ENCODE measurements at places on chromosomes 7 and 10.

GRCh38 chr10:3203016-3203811 lies 30.6 kb upstream of the PITRM1 start:
- DNase-seq, result no peak

- no peak for DNase-seq
These were observed 232.7 kb downstream of the PHF14 start for GRCh38 chr7:11206177-11206899.

- no peak for DNase-seq
These were observed 56.4 kb downstream of the CYCS start for GRCh38 chr7:25068502-25069213.

DNA sequence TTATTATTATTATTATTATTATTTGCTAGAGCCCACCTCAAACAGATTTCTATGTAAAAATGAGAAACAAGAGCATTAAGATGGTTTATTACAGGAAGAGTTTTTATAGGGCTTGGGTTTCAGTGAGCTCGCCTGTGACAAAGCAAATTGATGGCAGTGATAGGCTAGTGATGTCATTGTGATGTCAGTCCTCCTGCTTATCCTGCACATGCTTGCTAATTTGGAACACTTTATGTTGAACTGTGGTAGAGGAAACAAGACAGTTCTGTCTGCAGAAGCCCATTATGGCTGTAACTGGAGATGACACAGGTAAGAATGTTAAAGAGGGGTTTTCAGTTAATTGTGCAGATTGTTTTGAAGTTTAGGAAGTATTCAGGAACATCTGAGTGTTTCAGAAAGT lies 68.3 kb downstream of the CREM start:
- DNase-seq, result no peak

GRCh38 chr10:3963191-3963673 lies 178.2 kb upstream of the KLF6 start:
- DNase-seq, result no peak

- no peak for DNase-seq
These were observed 132.0 kb upstream of the NPY start for GRCh38 chr7:24151944-24152343.

DNA sequence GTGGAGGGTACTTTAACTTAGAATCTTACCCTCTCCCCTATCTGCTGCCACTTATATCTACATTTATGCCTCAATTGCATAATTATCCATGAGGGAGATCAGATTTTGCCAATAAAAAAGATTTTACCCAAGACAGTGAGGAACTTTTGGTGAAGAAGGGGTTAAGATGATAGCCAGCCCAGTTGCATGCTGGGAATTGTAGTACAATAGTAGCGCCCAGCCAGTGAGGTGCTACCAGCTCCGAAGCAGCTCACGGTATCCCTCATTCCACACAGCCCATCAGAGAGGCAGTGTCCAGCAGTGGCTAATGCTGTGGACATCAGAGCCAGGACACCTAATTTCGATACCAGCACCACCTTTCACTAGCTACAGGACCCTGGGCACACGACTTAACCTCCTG lies 5.9 kb upstream of the LGI1 start:
- no peak for DNase-seq

- DNase-seq, result no peak
These were observed 63.7 kb downstream of the TRUB1 start for GRCh38 chr10:115001506-115002381.

- DNase-seq, result no peak
These were observed 24.5 kb downstream of the RPA3 start for GRCh38 chr7:7693881-7694280.

DNA sequence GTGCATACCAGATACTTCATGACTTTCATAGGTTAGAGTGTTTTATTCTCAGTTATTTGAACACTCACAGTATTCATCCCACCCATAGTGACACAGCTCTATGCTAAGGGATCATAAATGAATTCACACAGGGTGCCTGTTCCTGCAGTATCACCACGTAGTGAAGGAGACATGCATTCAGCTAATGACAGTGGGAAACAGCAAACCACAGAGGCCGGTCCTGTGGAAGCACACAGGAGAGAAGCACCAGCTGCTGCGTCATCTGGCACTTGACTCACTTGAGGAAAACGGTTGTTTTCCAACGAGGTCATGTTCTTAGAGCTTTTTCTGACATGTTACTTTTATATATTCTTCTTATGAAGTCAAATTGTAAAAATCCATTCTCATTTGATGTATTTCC lies 73.0 kb downstream of the UBE3C start:
- no peak for DNase-seq

DNA sequence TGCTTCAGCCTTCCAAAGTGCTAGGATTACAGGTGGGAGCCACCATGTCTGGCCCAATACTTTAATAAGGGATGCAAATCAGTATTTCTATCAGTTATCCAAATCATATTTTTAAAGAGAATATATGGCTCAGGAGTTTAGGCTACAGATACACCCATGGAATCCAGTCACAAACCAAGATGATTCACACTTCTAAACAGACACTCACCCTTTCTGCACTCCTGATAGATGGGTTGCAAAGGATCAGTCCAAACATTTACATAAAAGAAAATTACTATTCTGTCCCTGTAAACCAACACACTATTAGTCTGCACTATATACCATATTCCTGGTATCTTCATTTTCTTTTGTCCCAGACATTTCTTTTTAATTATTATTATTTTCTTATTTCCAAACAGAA lies 2.2 kb downstream of the MORN4 start:
- DNase-seq, result no peak

DNA sequence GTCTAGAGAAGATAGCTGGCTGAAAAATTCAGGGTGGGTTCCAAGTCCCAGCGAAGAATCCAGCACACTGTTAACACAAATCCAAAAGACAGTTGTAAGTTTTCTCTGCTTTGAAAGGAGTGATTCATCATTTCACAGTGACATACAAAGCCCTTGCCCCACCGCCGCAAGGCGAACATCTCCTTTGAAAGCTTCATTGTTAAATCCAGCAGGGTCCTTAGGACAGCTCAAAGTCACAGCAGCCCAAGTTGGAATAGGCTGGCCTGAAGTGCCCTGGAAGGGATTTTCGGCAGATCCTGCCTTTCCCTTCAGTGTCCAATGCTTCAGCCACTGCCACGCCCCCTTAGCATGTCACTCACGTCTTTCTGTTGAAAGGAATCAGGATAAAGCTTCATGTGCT lies 526.1 kb downstream of the CALN1 start:
- DNase-seq, result no peak

- no peak for DNase-seq
These were observed 156.9 kb upstream of the PCBD1 start for GRCh38 chr10:71045204-71045809.

GRCh38 chr7:48046458-48046857 lies 11.1 kb downstream of the C7orf57 start:
- DNase-seq, result no peak

GRCh38 chr10:104406715-104407650 lies 53.4 kb downstream of the CFAP58 start:
- DNase-seq, result no peak

- DNase-seq, result no peak
These were observed 33.8 kb downstream of the MKI67 start for GRCh38 chr10:128092454-128092853.

- DNase-seq, result no peak
These were observed 64.7 kb downstream of the ZMIZ1 start for GRCh38 chr10:79133416-79133815.

- DNase-seq, result no peak
These were observed 129.0 kb downstream of the HIBADH start for GRCh38 chr7:27533652-27534081.

DNA sequence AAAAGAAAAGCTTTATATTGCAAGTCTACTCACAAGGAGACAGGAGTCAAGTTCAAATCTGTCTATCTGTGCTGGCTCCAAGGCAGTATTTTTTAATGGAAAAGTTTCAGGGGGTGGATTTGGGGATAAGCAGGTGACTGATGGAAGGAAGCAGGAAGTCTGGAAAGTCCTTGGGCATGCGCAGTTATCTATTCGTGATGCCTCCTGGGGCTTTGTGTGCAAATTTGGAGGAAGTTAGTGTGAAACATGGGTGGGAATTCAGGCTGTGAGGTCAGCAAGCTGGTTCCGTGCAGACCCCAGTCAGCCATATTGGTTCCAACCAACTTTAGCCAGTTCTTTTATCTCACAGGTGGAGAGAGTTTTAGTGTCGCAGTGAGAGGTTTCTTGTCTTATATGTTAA lies 140.0 kb downstream of the FRMD4A start:
- DNase-seq, result no peak

DNA sequence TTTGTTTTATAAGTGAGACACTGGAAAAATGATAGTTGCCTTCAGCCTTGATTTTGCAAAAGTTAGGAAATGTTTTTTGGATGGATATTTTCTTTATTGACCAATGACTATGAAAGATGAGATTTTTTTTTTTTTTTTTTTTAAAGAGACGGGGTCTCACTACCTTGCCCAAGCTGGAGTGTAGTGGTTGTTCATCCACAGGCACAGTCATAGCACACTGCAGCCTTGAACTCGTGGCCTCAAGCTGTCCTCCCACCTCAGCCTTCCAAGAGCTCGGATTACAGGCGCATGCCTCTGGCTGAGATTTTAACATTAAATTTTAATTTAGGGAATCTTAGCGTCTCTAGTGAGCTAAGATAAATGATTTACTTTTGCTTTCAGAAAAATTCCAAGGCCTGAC lies 66.2 kb downstream of the LOXL4 start:
- DNase-seq, result no peak

DNA sequence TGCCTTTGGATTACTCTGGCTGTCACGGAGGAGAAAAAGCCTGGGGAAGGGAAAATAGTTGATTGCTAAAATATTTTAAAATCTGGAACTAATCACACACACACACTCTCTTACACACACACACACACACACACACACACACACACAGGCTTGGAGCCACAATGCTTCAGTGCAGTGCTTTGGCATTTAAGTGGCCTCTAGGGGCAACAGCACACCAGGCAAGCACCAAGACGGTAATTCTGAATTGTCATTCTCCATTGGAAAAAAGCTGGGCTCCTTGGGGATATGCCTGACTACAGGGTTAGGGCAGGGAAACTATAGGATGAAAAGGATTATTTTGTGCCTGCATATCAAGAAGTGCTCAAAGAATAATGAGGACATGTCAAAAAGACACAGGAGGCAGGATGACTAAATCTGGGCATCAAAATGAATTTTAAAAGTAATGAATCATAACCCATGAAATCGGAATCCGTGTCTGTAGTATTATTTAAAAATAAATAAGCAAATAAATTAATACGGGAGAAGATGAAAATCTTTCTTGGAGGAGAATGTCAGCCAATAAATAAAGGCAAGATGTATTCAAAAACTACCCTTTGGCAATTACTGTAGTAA lies 30.4 kb upstream of the DDC start:
- no peak for DNase-seq

- no peak for DNase-seq
These were observed 92.8 kb upstream of the ZMIZ1 start for GRCh38 chr10:78975926-78976325.

DNA sequence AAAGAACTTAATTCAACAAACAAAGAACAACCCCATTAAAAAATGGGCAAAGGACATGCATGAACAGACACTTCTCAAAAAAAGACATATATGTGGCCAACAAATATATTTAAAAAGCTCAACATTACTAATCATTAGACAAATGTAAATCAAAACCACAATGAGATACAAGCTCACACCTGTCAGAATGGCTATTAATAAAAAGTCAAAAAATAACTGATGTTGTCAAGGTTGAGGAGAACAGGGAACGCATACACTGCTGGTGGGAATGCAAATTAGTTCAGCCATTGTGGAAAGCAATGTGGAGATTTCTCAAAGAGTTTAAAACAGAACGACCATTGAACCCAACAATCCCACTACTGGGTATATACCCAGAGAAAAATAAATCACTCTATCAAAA lies 19.1 kb downstream of the ZFAND4 start:
- DNase-seq, result no peak

DNA sequence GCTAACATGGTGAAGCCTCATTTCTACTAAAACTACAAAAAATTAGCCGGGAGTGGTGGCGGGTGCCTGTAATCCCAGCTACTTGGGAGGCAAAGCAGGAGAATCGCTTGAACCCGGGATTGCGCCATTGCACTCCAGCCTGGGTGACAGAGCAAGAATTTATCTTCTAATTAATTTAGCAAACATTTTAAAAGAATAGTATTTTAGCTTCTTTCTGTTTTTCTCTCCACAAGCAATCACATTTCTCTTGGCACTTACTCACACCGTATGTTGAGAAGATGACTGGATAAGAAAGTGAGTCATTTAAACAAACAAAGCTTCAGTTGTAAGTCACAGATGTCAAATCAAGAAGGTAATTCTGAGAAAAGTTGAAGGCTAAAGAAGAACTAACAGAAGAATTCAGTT lies 264.0 kb downstream of the ARL4A start:
- DNase-seq, result no peak

- DNase-seq, result no peak
These were observed 68.5 kb downstream of the AP3M1 start for GRCh38 chr10:74081941-74082718.

GRCh38 chr10:74708246-74708645 lies 118.2 kb upstream of the KAT6B start:
- no peak for DNase-seq

GRCh38 chr10:18582803-18583202 lies 68.6 kb downstream of the NSUN6 start:
- DNase-seq, result no peak

DNA sequence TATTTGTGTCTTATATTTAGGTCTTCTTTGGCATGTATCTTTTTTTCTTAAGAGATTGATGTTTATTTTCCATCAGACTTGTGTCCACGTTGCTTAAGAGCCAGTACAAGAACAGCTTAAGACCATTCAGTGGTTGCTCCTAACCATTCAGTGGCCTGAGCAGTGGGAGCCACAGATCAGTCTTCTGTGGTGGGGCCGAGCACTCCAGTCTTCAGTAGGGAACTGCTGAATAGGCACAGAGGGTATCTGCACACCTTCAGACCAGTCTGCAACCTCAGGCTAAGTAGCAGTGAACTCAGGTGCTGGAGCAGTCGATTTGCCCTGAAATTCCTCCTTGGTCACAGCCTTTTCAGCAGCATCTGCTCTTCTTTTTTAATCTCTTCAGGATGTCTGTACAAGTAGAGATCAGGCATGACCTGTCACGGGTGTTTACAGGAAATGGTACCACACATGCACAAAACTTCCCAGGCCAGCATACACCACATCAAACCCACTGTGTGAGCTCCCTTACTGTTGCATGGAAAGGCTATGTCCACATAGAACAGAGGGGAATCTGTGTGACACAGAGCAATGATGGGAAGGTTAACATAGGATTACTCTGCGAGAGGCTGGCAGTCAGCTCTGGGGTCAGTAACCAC lies 51.5 kb downstream of the FAM107B start:
- no peak for DNase-seq

GRCh38 chr7:44277851-44278250 lies 47.5 kb downstream of the CAMK2B start:
- no peak for DNase-seq

DNA sequence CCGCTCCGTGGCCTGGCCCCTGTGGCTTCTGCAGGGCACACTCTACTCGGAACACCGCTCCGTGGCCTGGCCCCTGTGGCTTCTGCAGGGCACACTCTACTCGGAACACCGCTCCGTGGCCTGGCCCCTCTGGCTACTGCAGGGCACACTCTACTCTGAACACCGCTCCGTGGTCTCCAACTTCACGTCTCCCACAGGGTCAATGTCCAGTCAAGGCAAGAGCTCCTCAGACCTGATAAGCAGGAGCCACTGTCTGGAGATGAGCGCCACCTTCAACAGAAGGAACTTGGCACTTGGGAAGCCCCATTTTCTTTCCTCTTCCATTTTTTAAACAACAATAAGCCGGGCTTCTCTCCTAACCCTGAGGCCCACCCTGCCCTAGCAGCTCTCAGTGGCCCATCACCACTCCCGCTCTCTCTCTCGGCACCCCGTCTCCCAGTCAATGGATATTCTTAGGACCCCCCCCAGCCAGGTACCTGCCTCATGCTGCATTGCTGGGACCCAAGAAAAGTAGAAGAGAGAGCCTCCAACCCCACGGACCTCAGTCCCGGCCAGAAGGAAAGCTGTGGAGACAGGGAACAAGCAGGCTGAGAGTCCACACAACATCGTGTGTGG lies 56.3 kb downstream of the PRKAG2 start:
- DNase-seq, result no peak

Measured in stimulated activated CD8-positive, alpha-beta memory T cell treated with anti-CD3 and anti-CD28 coated beads, Interleukin-4, amount 100 ng/mL, for 1 hour (primary cell).